ENCODE measurements at places on chromosomes 5 and 9.
A peak's percentile ranks its signal among the peaks of the same experiment; 100 is the strongest.

GRCh38 chr9:72703574-72703973 lies 182.2 kb downstream of the TMC1 start:
- DNase-seq: no peak

DNA sequence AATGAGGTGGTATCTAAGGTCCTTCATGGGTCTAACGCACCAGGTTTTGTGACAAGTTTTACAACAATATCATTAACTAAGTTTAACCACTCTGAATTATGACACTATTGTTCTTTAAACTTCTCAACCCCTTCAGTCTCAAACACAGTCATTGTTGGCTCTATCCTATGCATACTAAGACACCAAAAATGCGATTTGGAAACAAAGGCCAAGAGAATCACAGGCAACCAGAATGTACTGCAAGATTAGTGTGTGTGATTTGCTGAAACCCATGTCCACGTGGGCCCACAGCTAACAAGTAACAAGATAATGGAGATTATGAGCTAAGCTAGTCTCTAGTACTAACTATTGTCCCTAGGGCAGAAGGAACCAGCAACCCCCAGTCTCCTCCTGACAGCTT lies 142.2 kb upstream of the RANBP3L start:
- no peak for DNase-seq

- DNase-seq: no peak
Observed at GRCh38 chr9:114165407-114166102, 10.2 kb downstream of the COL27A1 start.

DNA sequence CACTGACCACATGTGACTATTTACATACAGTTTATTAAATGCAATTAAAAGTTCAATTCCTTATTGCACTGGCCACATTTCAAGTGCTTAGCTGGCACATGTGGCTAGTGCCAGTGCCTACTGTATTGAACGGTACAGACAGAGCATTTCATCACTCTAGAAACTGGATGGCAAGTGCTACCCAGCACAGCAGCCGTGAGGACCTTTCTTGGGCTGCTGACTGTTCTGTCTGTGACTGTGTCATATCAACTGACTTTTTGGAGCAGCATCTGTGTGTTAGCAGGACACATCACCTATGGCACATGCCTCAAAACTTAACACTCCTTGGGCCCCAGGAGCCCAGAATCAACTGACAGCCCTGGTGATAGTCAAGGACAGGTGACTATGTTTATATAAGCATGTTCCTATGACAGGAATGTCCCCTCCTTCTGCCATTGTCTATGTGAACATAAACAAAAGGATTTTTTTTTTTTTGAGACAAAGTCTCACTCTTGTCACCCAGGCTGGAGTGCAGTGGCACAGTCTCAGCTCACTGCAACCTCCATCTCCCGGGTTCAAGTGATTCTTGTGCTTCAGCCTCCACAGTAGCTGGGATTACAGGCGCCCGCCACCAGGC lies 8.9 kb downstream of the IRF1 start:
- no peak for DNase-seq

DNA sequence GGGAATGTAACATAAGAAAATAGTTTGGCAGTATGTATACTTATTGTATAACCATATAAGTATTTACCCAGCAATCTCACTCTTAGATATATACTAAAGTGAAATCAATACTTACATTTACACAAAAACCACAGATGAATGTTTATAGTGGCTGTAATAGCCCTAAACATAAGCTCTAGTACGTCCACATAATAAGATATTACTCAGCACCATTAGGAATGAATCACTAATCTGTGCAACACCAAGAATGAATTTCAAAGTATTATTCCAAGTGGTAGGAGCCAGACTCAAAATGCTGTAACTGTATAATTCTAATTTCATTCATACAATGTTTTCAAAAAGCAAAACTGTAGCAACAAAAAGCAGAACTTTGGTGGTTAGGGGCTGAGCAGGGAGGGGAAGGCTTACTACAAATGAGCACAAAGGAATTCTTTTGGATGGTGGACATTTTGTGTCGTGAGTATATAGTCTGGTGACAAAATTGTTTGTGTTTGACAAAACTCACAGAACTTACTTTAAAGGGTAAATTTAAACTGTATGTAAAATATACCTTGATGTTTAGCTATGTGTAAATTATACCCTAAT lies 11.9 kb upstream of the C5orf46 start:
- no peak for DNase-seq

DNA sequence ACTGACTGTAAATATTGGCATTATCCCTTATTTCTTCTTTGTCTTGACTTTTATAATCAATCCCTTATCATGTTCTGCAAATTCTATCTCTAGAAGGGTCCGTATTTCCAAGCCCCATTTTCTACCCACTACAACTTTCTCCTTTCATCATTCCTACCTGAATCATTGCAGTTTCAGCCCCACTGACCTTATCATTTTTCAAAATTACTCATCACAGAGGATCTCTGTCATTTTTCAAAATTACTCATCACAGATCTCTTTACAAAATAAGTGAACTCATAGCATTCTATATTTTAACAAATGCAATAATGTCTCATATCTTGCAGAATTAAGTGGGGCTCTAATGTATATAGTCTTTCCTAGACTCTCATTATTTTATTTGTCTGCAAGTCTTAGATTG lies 256.9 kb upstream of the COX7C start:
- DNase-seq: no peak

- DNase-seq: no peak
Observed at GRCh38 chr5:154218786-154219185, 28.3 kb downstream of the GALNT10 start.

DNA sequence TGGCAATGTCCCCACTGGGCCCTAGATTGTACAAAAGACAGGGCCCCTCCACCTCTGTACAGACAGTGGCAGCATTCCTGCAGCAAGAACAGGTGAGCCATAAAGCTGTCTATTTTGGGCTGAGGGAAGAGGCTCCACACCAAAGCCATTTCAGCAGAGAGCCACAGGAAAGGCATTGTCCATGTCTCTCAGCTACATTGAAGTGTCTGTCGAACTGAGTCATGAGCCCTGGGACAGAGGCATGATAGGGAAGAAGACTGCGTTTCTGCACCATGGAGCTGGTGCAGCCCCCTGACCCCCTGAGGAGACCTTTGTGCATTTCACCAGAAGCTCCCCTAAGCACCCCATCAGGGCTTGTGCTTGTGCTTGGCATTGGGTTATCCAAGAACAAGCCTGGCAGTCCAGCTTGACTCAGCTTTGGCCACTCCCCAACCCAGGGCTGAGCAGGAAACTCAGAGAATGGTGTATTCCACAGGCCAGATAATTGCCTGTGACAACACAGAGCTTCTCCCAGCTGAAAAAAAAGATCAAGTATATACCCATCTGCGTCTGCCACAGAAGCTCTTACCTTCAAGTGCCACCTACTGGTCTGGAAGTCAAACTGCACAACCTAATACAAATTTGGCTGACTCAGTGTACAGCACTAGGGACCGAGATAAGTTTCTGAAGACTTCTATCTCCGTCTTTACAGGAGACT lies 5.9 kb upstream of the FRMD3 start:
- DNase-seq: peak; percentile 54

DNA sequence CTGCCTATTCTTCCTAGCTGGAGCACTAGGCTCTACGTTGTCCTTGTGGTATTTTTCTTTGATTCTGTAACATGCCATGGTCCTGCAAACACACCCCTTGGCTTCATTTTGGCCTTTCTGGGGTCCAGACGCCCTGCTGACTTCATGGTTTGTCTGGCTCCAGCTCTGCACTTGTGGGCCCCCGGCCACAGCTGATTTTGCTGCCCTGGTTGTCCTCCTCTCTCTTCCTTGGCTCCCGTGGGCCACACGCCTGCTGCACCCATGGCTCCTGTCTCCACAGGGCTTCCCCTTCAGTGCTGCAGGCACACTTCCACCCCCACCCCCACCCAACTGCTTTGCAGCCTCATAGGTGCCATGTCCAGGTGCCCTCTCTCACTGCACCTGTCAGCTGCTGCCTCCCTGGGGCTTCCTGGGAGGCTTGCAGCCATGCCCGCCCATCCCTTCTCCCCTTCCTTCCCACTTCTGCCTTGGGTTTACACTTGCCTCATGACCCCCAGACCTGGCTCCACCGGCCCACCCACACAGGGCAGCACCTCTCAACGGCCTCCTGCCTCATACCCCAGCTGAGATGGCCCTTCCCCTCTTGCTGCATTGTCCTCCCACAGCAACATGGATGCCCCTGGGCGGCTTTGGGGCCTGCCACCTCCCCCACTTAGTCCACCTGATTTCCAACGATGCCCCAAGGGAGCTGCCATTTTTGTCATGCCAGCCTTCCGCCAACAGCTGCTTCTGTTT lies 25.6 kb downstream of the SLC6A3 start:
- no peak for DNase-seq

GRCh38 chr9:134390537-134390936 lies 64.3 kb downstream of the RXRA start:
- no peak for DNase-seq

DNA sequence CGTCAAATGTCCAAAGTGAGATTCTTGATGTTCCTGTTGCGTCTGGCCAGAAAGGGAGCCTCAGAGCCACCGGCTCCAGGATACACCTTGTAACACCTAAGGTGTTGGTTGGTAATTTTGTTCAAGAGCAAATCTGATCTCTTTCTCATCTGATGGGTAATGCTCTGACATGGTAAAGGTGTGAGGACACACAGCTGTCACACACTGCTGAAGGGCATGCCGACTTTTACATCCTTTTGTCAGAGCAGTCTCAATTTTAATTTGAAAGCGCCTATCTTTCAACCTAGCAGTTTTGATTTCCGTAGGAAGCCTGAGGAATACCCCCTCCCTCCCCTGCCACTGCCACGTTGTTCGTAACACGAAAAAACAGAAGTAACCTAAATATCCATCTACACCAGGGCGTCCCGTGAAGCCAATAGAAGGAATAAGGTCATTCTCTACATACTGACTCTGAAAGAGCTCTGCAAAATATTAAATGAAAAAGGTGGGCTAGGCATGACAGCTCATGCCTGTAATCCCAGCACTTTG lies 57.4 kb downstream of the TSTD2 start:
- no peak for DNase-seq

- no peak for DNase-seq
Observed at GRCh38 chr9:1539216-1539615, 475.9 kb upstream of the SMARCA2 start.

DNA sequence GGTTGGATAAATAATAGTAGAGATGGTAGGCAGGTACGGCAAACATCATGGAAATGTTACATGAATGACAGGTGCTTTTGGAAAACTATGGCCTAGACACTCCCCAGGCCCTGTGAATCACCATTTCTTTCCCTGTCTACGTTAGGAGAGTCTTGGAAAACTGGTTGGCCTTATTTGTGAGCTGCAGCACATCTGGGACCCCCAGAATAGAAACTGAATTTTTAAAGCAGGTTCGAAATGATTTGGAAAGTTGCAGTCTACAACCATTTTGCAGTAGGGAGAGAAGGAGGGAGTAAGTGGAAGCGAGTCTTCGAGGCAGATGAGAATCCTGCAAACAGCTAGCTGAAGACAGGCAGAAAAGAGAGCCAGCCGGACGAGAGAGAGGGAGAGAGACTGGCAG lies 13.0 kb downstream of the C1QTNF2 start:
- no peak for DNase-seq

DNA sequence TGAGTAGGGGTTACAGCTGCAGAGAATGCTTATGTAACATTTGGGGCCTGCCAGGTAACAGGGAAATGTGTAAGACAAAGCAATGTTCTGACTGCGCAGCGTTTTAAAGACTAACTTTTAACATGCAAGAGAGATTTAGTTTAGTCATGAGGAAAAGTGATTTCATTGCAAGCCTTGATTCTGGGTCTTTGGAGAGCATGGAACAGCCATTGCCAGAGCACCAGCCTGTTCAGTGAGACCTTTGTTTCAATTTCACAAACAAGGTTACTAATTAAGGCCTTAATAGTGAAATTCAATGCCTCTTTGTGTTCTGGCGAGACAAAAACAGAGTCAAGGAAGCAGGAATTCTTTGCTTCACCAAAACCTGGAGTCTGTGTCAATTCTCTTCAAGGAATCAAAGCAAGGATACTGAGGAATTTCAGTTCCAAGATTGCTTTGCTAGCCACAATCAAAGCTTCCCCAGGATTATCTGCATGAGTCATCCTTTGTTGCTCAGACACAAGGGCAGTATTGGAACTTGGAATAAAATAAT lies 14.4 kb downstream of the CKMT2 start:
- DNase-seq: no peak

DNA sequence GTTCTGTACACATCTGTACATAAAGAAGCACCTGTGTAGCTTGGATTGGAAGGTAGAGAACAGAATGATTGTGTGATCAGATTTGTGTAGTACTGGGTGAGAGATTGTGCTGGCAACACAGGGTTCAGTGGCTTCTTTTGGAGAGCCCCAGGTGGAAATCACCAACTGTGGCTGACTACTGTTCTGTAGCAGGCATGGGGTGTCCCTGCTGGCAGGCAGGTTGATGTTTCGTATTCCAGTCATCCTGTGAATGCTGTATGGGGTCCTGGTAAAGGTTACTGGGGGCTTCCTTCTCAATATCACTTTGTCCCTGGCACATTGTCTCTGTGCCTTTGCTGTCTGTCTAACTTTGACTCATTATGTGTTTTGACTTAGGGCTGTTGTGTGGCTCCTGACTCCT lies 5.3 kb downstream of the ASPN start:
- no peak for DNase-seq

DNA sequence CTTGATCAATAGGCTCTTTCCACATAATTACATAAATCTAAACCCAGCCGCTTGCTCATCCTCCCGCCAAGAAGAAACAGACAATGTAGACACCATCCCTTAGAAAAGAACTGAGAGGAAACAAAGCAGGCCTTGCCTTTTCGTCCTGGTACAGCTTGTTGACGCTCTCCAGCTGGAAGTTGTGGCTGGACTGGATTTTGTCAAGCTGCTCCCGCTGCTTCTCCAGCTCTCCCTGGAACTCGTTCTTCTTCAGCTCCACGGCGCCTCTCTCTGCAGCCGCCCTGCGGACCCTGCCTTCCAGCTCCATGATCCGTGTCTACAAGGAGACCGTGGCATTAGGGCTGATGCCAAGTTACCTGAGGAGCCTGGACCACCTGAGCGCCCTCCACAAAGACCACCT lies 22.1 kb downstream of the GOLM1 start:
- DNase-seq: no peak

DNA sequence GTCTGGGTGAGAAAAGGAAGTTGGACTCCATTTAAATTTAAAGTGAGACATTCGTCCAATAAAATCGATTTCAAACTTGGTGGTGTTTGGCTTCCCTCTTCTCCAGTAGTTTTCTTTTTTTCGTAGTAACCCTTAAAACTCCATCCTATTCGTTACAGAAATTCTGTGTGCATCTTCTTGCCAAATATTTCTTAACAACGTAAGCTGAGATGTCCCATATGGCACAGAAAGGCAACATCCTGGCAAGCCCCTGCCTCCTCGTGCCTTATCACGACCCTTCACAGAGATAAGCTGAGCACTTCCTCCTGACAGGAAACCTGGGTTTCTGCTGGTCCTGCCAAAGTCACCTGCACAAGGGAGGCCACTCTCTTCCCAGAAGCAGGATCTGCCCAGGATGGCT lies 11.8 kb upstream of the ADAMTS2 start:
- no peak for DNase-seq

- DNase-seq: no peak
Observed at GRCh38 chr5:100693481-100693880, 158.3 kb downstream of the FAM174A start.

DNA sequence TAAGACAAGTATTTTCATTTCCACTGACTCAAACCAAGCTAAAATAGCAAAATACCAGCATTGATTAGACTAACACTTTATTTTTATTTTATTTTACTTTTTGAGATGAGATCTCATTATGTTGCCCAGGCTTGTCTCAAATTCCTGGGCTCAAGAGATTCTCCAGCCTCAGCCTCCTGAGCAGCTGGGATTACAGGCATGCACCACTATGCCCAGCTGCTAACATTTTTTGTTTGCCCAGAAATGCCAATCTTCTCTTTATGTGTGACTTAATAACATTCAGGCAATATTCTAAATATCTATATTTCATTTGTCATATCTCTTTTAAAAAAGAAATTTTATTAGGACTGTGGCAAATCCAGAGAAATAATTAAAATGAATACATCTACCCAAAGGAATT lies 55.0 kb downstream of the OXCT1 start:
- no peak for DNase-seq
